Neural crest cell (in vitro differentiated cells): ENCODE measurements at places on chromosomes 12 and 14. TPM values are rescaled to one million over a fixed set of nuclear protein-coding genes. Genes with fewer than 3 reads are reported as not detected.
A peak's percentile ranks its signal among the peaks of the same experiment; 100 is the strongest.

GRCh38 chr14:50062438-50063085 lies 53.8 kb downstream of the VCPKMT start:
- no peaks in the 10 kb centered on the region for H3K27me3 ChIP-seq
- H3K4me3 ChIP-seq: no peak overlapping the region
- H3K4me1 ChIP-seq: peaks cover 10% of the 10 kb centered on the region
- no peak for DNase-seq
- H3K36me3 ChIP-seq: no peaks in the 10 kb centered on the region
- H3K27ac ChIP-seq: no peak overlapping the region

DNA sequence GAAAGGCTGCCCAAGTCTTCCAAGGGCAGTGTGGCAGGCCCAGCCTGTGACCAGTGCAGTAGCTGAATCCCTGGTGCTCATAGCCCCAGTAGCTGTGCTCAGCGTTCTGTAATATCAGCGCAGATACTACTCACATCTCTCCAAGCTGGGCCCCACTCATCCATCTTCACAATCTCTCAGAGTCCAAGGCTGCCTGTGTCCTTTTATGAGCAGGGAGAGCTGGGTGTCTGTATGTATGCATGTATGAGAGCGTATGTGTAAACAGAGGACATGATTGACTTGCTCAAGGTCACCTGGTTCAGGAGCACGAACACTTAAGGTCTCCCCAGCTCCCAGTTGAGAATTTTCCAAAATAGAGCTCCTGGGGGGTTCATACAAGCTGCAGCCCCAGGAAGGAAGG lies 5.4 kb downstream of the AQP6 start:
- H3K4me3 ChIP-seq: no peak overlapping the region
- no peaks in the 10 kb centered on the region for H3K36me3 ChIP-seq
- no peak for DNase-seq
- peaks cover 28% of the 10 kb centered on the region for H3K4me1 ChIP-seq
- H3K27ac ChIP-seq: no peak overlapping the region
- no peaks in the 10 kb centered on the region for H3K27me3 ChIP-seq

DNA sequence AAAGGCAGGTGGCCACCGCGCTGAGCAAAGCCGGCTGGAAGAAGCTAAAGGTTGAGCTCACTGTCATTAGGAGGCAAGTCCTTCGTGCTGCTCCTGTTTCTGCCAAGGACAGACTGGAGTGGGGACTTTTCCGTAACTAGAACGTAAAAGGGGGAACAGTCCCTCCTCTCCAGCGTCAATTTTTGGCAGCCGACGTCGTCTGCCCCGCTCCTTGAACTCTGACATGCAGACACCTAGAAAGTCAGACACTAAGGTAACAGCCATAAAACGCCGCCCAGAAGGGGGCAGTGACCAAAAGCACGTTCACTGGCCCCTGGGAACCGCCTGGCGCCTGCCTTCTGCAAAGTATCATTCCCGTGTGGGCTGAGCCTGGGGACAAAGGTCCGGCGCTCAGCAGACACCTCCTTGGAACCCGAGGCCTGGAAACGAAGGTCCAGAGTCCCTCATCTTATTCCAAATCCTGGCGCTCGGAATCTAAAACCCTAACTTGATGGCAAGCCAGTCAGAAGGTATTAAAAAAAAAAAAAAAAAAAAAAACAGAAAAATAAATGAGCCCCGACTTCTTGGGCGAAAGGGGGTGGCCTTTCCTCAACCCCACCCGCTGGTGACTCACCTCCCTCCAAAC lies 1.1 kb upstream of the LRP1 start:
- peak overlapping the region; percentile 95 for H3K4me3 ChIP-seq
- H3K36me3 ChIP-seq: no peaks in the 10 kb centered on the region
- peaks cover 19% of the 10 kb centered on the region for H3K27me3 ChIP-seq
- H3K27ac ChIP-seq: no peak overlapping the region

DNA sequence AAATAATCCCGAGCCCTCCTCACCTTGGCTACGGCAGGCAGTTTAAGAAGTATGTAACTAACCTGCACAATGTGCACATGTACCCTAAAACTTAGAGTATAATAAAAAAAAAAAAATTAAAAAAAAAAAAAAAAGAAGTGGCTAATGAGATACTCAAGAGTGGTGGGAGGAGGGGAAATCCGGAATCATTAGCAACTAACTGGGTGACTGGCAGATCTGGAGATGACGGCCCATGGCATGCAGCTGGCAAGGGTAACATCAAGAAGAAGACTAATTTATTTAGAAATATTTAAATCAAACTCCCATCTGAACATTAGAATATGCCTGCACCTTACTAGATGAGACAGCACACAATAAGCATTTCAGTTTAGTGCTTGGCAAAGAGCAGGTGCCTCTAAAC lies 52.3 kb upstream of the TMCC3 start:
- H3K4me3 ChIP-seq: no peak overlapping the region
- H3K27ac ChIP-seq: no peak overlapping the region
- H3K36me3 ChIP-seq: peaks cover 2% of the 10 kb centered on the region
- H3K27me3 ChIP-seq: peaks cover 2% of the 10 kb centered on the region
- H3K4me1 ChIP-seq: no peaks in the 10 kb centered on the region

DNA sequence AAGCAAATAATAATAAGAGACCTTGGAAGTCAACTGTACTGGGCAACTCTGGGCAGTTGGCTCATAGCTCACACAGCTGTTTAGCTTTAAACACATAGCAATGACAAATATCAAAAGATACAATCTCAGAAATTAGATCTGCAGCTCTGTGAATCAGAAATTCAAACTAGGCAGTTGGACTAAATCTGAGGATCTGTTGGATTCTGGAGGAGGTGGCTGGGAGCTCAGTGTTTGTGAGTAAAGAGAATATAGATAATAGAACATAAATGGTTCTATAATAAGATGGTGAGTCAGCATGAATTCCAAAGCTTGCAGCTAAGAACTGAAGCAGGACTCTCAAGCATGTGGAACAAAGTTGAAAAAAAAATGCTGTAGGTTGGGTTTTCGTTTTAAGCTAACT lies 1949.4 kb upstream of the SEL1L start:
- H3K27ac ChIP-seq: no peak overlapping the region
- no peak for DNase-seq
- no peak overlapping the region for H3K4me3 ChIP-seq
- no peaks in the 10 kb centered on the region for H3K36me3 ChIP-seq
- H3K27me3 ChIP-seq: no peaks in the 10 kb centered on the region

DNA sequence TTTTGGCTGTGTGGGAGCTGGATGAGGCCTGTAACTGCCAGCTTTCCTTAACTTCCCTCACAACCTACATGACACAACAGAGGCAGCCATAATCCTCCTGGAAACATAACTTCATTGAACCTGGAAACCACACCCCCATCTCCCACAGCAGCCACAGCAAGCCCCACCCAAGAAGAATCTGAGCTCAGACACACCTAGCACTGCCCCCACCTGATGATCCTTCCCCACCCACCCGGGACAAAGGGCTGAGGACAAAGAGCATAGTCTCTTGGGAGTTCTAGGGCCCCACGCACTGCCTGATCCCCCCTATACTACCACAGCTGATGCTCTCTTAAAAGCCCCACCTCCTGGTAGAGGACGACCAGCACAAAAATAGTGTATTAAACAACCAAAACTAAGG lies 29.6 kb upstream of the TSPAN8 start:
- DNase-seq: no peak
- H3K27ac ChIP-seq: no peak overlapping the region
- H3K4me3 ChIP-seq: no peak overlapping the region
- no peaks in the 10 kb centered on the region for H3K36me3 ChIP-seq

The CCND2 gene
- total RNA-seq: 186 TPM in 2 replicates

The ZBTB42 gene
- total RNA-seq: 2.2 and 2.7 TPM in 2 replicates

The CACNA1C gene
- total RNA-seq: 1.6 and 1.9 TPM in 2 replicates
